NCI-H748 treated with DMSO at 0.1 percent for 48 hours (cell line): ENCODE measurements at places on chromosomes 7 and 10.

DNA sequence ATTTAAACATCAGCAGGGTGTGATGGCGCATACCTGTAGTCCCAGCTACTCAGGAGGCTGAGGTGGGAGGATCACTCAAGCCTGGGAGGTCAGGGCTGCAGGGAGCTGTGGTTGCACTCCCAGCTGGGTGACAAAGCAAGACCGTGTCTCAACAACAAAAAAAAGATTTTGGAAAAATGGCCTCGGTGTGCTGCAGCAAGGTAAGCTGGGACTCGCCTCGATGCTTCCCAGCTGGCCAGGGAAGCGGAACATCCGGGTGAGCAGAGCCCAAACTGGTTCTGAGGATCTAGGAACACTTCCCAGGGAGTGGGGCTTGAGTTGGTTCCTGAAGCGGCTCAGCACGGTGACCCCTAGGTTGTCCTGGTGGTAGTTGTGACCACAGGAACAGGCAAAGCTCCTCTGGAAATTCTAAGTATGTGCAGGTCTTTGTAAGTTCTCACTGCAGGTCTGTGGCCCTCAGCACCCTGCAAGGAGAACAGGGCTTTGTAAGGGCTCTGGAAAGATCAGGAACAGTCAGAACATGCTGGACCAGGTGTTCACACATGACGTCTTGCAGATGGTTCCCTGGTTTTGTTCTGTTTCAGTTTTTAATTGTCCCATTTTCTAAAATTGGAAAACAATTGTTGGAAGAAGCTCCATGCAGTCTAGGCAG is 38.6 kb upstream of the ZMIZ2 start:
- no peak for DNase-seq

GRCh38 chr7:44621034-44621749 is 14.8 kb downstream of the OGDH start:
- no peak for DNase-seq

DNA sequence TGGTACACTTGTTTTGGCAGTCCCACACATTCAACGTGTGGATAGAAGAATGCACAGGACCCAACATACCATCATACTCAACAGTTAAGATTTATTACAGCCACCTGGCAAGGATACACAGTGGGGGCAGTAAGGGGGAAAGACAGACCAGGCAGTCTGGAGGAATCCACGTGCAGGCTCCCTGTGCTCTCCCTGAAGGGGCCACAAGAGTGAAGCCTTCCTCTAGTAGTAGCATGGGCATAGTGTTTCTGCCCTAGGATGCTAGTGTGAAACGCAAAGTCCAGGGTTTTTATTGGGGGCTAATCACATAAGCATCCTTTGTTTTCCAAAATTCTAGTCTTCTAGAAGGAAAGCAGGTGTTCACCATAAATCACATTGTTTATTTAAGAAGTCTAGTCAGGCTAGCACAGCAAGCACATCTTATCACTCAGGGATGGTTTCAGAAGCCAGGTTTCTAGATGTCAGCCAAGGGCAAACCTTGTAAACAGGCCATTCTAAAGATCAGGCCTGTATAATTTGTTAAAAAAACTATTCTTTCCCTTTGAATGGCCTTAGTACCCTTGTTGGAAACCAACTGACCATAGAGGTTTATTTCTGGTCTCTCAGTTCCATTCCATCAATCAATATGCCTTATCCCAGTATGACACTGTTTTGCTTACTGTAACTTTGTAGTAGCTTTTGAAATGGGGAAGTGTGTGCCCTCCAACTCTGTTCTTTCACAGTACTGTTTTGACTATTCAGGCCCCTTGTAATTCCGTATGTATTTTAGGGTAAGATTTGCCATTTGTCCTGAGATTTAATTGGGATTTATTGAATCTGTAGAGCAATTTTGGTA is 12.4 kb upstream of the TFAM start:
- no peak for DNase-seq

DNA sequence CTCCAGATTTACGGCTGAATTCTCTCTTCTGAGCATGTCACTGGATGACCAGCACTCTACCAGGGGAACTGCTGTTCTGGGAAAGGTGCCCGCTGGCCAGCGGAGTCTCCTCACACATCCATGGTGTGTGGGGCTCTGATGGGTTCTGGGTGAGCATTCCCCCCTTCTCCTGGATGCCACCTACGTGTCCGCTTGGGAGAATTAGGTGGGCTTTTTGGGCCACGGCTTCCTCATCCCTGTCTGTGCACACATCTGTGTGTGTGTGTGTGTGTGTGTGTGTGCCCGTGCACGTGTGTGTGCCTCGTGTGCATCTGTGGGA is 163.0 kb downstream of the DNAJB6 start:
- DNase-seq, result no peak

- DNase-seq, result no peak
These were observed 253.5 kb upstream of the PRKCQ start for GRCh38 chr10:6833458-6834011.

DNA sequence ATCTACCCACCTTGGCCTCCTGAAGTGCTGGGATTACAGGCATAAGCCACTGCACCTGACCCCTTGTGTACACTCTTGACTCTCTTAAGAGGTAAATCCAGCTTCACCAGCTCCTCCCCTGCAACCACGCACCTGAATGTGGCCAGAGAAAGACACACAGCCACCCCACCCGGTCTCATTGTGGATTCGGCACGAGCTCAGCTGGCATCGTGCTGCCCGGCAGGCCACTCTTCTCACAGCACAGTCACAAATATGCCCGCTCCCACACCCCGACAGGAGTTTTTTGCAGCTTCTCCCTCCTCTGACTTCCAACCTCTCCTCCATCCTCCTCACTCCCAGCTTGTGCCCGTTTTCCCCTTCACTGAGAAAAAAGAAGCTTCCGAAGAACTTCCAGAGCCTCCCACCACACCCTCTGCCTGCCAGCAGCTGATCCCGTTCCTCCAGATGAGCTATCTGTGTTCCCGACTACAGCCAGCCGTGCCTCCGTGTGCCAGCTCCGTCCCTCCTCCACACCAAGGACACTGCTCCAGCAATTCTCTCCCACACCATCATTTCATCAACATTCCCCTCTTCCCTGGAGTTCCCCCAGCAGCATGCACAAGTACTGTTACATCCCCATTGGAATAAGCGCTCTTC is 8.0 kb upstream of the SMARCD3 start:
- no peak for DNase-seq

DNA sequence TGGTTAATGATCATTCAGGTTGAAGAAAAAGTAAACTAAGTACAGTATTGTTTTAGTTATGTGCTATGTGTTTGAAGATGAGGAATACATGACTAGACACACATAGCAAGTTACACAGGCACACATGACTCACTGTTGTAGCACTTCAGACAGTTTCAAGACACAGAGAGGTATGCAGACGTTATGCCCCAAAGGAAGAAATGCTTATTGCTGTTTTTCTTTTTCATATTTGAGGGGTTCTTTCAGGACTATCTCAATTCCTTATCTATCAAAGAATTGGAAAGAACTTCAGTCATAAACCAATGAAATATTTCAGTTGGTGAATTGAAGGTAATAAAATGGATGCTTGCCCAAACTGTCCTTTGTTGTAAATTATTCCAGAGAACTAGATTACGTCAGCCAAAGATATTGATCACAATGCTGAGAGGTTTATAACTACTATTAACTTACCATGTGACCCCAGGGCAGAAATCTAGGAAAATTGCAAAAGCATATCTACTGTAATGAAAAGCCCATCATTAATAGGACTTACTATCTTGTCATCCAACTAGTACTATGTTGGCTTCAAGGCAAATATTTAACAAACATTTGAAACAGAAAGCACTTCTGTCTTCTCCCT is 61.2 kb upstream of the CAPZA2 start:
- DNase-seq, result no peak

DNA sequence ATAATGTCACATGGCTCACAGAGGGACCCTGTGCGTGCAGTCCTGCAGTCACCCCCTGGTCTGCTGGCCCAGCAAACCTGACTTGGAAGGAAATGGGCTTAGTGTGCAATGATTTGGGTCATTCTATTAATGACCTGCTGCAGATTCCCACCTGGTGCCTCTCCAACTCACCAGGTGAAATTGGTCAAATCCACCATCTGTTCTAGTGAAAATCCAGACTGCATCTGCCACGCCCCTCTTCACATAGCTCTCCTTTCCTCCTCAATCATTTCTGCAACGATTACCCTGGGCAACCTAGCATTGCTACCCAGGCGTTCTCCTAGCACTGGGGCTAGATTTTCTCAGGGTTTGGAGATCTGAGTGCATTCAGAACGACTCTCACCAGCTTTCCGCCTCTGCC is 29.4 kb downstream of the SRRM3 start:
- no peak for DNase-seq

DNA sequence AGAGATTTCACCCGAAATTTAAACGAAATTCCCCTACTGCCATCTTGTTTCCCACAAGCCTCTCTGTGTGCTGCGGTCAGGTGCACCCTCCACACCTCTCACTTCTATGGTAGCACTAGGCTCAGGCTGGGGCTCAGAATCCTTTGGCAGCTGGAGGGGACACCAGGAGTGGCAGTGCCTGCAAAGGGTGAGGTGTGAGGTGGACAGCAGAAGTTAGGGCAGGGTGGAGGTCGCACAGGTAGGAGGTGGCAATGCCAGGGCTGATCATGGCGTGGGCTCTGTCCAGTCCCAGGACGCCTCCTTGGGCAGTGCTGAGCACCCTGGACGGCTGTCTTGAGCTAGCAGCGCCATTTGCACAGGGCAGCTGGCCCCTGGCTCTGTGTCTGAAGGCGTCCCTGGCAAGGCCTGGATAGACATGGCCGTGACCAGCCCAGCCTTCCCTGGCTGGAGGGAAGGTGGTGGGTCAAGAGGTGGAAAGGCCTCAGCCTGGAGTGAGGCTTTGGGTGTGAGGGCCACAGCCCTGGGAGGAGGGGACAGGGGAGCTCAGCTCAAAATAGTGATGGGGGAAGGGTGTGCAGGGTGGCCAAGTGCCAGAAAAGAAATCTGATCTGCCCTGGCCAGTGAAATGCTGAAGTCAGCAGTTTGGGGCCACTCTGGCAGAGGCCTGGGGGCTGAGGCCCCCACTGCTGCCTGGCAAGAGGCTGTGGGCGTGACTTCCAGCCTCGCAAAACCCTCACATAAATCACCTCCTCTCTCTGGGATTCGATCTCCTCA is 40.0 kb downstream of the ZCCHC24 start:
- no peak for DNase-seq

GRCh38 chr10:102880256-102880655 is 11.0 kb downstream of the AS3MT start:
- no peak for DNase-seq

GRCh38 chr7:901388-902154 is 25.2 kb downstream of the GET4 start:
- DNase-seq, result peak; percentile 58

GRCh38 chr10:100688201-100688600 is 57.2 kb upstream of the PAX2 start:
- DNase-seq, result no peak

DNA sequence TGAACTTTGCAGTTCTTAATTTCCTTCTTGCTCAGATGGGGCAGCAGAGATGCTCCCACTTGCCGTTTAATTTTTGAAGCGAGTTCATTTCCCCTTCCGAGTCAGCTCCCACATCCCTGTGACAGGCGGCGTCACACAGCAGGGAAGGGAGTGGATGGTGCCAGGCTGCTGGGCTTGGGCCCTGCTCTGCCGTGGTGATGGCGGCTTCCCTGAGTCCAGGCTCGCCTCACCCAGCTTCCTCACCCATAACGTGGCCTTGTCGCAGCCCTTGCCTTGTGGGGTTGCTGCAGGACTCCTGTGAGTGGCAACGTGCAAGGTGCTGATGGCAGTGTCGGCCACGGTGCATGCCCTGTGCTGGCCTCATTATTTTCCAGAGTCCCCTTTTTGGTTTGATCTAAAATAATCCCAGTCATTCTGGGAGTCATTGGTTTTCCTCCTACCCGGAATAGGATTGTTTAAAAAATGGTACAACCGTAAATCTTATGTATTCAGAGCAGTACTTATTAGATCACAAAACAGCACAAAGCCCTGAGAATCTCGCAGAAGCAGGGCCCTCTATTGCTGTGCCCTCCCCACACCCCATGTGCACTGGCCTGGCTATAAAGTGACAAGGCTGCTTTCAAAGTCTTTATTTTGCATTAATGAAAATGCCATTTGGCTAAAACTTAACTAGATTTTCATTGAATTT is 260.1 kb downstream of the WDR37 start:
- no peak for DNase-seq

DNA sequence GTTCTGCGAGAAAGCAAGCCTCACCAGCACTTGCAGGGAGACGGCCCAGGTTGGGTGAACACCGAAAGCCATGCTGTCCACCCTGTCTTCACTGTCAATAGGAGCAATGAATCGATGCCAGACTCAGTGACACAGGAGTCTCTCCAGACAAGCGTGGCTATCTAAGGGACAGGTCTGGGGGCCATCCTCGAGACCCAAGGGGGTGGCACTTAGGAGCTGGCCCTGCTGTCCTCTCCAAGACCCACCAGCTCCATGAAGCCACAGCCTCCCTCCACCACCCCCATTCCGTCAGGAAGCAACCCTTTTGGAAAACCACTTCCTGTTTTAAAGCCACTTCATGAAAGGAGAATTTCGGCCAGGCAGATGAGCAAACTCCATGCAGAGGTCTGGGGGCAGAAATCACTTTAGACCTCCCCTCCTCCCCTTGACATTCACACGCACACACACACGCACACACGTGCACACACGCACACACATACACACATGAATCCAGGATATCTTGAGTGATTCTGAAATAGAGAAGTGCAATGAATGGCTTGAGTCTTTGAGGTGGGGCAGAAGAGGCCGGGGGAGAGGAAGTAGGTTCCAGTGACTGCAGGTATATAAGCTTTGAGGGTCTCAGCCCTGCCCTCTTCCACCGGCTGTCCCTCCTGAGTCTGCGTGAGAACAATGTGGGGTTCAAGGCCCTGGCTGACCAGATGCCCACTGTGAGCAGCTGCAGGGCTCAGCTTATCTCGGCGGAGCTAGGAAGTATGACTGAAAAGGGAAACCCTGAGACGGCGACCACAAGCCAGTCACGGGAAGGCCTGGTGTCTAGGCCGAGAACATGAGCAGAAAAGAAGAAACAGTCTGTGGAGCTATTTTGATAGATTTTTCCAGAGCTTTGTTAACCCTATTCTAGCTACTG is 25.0 kb downstream of the RGS10 start:
- no peak for DNase-seq

DNA sequence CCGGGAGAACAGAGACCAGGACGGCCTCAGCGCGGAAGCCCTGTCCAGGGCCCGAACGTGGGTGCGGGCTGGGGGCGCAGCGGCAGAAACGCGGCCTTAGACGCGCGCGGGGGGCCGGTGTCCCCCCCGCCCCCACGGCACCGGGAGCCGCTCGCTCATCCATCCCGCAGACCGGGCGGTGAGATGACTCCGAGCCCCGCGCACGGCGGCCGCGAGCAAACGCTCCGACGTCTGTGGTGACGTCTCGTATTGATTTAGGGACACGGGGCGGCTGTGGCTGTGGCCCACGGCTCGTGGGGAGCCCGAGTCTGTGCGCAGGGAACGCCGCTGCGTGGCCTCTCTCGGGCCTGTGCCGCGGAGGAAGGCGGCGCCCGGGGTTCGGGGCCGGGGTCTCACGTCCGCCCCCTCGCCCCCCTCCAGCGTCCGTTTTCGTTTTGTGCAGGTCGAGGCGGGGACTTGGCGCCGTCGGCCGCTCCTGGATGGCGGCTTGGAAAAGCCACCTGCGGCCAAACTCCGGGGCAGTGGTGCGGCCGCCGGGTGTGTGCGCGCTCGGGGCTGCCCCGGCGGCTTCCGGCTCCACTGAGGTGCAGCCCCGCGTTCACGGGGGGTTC is 1.0 kb upstream of the NKX6-2 start:
- DNase-seq, result no peak
